ENCODE measurements at places on chromosomes 1 and 21. TPM values are rescaled to one million over a fixed set of nuclear protein-coding genes. Genes with fewer than 3 reads are reported as not detected.

DENND2C gene
- 2.3 TPM for total RNA-seq

- no peak overlapping the region for H3K27ac ChIP-seq
- H3K4me3 ChIP-seq, result no peak overlapping the region
- peaks cover 4% of the 10 kb centered on the region for H3K4me1 ChIP-seq
- H3K36me3 ChIP-seq, result no peaks in the 10 kb centered on the region
- no peak for DNase-seq
Measured at GRCh38 chr1:10386761-10387676, 11.8 kb upstream of the PGD start.

RER1 gene
- 131 TPM for total RNA-seq

- no peaks in the 10 kb centered on the region for H3K36me3 ChIP-seq
- peaks cover 41% of the 10 kb centered on the region for H3K4me1 ChIP-seq
- no peak overlapping the region for H3K27ac ChIP-seq
- no peak for DNase-seq
Measured at GRCh38 chr1:160621633-160622413, 25.0 kb downstream of the SLAMF1 start.

GRCh38 chr1:17630048-17630830 lies 90.7 kb downstream of the ARHGEF10L start:
- H3K4me1 ChIP-seq, result no peaks in the 10 kb centered on the region
- no peaks in the 10 kb centered on the region for H3K36me3 ChIP-seq
- H3K4me3 ChIP-seq, result no peak overlapping the region
- H3K27ac ChIP-seq, result no peak overlapping the region

DNA sequence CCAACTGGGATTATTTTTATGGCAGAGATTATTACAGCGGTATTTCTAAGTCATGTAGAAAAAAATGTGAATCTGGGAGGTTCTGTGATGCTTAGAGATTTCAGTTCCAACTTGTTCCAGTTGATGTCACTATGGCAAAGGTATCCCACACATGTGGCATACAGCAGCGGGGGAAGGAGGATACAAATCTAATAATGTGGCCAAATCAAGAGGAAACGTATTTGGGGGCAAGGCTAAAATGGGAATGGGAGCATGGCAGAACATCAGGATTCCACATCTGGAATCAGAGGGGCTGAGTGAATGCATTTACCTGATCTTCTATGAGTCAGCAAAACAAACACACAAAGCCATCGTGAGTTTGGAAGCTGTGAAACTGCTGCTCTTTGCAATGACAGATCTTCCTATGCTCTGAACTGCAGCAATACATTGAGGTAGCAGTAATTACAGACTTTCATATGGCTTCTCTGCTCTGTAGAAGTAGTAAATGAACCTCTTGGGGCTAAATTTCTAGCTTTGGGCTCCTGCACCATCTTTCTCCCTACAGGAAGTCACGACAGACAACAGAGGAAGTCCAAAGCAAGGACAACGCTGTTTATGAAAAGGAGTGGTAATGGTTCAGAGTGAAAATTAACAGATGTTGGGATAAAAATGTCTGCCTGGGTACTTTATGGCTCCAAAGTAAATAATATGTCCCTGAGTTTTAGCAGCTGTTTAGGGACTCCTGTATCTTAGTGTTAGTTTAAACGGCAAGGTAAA lies 55.5 kb downstream of the GABPA start:
- H3K27me3 ChIP-seq, result peaks cover 7% of the 10 kb centered on the region
- peak overlapping the region; percentile 55 for H3K4me3 ChIP-seq
- H3K36me3 ChIP-seq, result no peaks in the 10 kb centered on the region
- H3K4me1 ChIP-seq, result peaks cover 14% of the 10 kb centered on the region

DNA sequence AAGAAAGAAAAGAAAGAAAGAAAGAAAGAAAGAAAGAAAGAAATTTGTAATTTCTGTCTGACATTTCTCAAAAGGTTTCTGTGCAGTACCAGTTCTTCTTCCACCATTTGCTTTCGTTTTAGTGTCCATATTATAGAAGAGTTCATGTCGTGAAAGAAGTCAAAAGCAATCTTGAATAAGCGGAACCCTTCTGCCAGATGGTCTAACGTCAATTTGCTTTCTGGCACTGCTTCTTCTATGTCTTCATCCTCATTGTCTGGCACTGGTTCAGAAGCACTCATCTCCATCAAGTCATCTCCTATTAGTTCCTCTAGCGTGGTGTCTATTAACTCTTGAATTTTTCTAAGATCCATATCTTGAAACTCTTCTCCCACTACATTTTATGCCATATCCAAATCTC lies 170.0 kb upstream of the KCTD3 start:
- no peak overlapping the region for H3K4me3 ChIP-seq
- H3K36me3 ChIP-seq, result no peaks in the 10 kb centered on the region
- H3K4me1 ChIP-seq, result no peaks in the 10 kb centered on the region

- H3K4me1 ChIP-seq, result peaks cover 3% of the 10 kb centered on the region
- H3K36me3 ChIP-seq, result no peaks in the 10 kb centered on the region
- H3K27me3 ChIP-seq, result no peaks in the 10 kb centered on the region
- no peak for DNase-seq
- no peak overlapping the region for H3K4me3 ChIP-seq
Measured at GRCh38 chr21:18153063-18153462, 91.6 kb upstream of the CHODL start.

GRCh38 chr21:38819719-38820159 lies 14.0 kb downstream of the ETS2 start:
- H3K4me1 ChIP-seq, result no peaks in the 10 kb centered on the region
- peaks cover 21% of the 10 kb centered on the region for H3K36me3 ChIP-seq
- no peaks in the 10 kb centered on the region for H3K27me3 ChIP-seq
- H3K4me3 ChIP-seq, result no peak overlapping the region
- H3K27ac ChIP-seq, result no peak overlapping the region

DCST2 gene
- total RNA-seq, result 0.83 TPM

EFNA1 gene
- total RNA-seq, result 8.5 TPM

ATP6V0B gene
- 59.6 TPM for total RNA-seq

- no peak overlapping the region for H3K4me3 ChIP-seq
- H3K4me1 ChIP-seq, result no peaks in the 10 kb centered on the region
- H3K27me3 ChIP-seq, result no peaks in the 10 kb centered on the region
- H3K27ac ChIP-seq, result no peak overlapping the region
- no peak for DNase-seq
Measured at GRCh38 chr1:234782791-234783190, 172.8 kb upstream of the IRF2BP2 start.

- no peak overlapping the region for H3K27ac ChIP-seq
- H3K4me1 ChIP-seq, result no peaks in the 10 kb centered on the region
- DNase-seq, result no peak
- peaks cover 8% of the 10 kb centered on the region for H3K27me3 ChIP-seq
Measured at GRCh38 chr1:30032302-30032701, 691.1 kb downstream of the MATN1 start.

GRCh38 chr1:46302641-46303037 lies 777 bp downstream of the LRRC41 start:
- no peaks in the 10 kb centered on the region for H3K27me3 ChIP-seq
- H3K4me1 ChIP-seq, result peaks cover 56% of the 10 kb centered on the region
- H3K4me3 ChIP-seq, result peak overlapping the region; percentile 100
- no peak for DNase-seq

PAX7 gene
- total RNA-seq, result not detected

DNA sequence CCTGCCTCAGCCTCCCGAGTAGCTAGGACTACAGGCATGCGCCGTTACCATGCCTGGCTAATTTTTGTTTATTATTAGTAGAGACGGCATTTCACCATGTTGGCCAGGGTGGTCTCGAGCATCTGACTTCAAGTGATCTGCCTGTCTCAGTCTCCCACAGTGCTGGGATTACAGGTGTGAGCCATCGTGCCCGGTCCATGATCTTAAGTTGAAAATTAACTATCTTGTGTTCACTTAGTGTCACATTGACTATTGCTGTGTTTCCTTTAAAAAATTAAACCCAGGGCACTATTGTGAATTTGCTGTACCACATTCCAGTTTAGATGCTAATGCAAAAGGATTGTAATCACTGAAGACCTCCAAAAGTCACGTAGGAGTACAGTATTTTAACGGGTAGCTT lies 14.1 kb downstream of the CMPK1 start:
- H3K27ac ChIP-seq, result no peak overlapping the region
- H3K36me3 ChIP-seq, result no peaks in the 10 kb centered on the region
- DNase-seq, result no peak
- no peak overlapping the region for H3K4me3 ChIP-seq
- H3K4me1 ChIP-seq, result peaks cover 14% of the 10 kb centered on the region

RBP7 gene
- total RNA-seq, result not detected

DNA sequence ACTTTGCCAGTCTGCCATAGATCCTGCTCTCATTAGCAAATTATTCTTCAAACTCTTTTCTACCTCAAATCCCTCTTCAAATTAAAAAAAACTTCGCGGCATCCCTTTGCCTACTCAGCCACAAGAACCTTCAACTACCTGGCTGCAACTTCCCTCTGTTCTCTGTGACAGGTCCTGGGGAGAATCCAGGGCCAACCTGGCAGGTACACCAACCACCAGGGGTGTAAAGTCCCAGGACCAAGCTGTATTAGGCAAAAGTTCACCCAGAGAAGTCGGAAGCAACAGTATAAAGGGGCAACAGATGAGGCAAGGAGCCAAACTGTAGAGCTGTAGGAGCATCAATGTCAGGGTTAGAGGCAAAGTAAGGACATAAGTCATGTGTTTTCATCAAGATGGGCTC lies 18.3 kb upstream of the ITLN2 start:
- no peaks in the 10 kb centered on the region for H3K36me3 ChIP-seq
- H3K4me1 ChIP-seq, result no peaks in the 10 kb centered on the region
- H3K27me3 ChIP-seq, result peaks cover 10% of the 10 kb centered on the region
- H3K27ac ChIP-seq, result no peak overlapping the region

- peak overlapping the region; percentile 85 for H3K27ac ChIP-seq
- peaks cover 43% of the 10 kb centered on the region for H3K36me3 ChIP-seq
- H3K27me3 ChIP-seq, result no peaks in the 10 kb centered on the region
- peaks cover 10% of the 10 kb centered on the region for H3K4me1 ChIP-seq
- DNase-seq, result peak; percentile 71
Measured at GRCh38 chr1:183622884-183623785, 12.4 kb downstream of the ARPC5 start.

- DNase-seq, result no peak
- H3K4me3 ChIP-seq, result no peak overlapping the region
- H3K27me3 ChIP-seq, result peaks cover 13% of the 10 kb centered on the region
- no peak overlapping the region for H3K27ac ChIP-seq
- H3K4me1 ChIP-seq, result no peaks in the 10 kb centered on the region
Measured at GRCh38 chr1:221343607-221344006, 398.3 kb downstream of the DUSP10 start.

GRCh38 chr1:76891931-76892622 lies 24.8 kb downstream of the ST6GALNAC5 start:
- no peaks in the 10 kb centered on the region for H3K4me1 ChIP-seq
- H3K27me3 ChIP-seq, result peaks cover 4% of the 10 kb centered on the region
- no peaks in the 10 kb centered on the region for H3K36me3 ChIP-seq
- DNase-seq, result no peak
- H3K27ac ChIP-seq, result no peak overlapping the region
- H3K4me3 ChIP-seq, result no peak overlapping the region

GRCh38 chr1:63976006-63976405 lies 202.2 kb downstream of the ROR1 start:
- no peak for DNase-seq
- no peak overlapping the region for H3K27ac ChIP-seq
- H3K4me1 ChIP-seq, result no peaks in the 10 kb centered on the region

DNA sequence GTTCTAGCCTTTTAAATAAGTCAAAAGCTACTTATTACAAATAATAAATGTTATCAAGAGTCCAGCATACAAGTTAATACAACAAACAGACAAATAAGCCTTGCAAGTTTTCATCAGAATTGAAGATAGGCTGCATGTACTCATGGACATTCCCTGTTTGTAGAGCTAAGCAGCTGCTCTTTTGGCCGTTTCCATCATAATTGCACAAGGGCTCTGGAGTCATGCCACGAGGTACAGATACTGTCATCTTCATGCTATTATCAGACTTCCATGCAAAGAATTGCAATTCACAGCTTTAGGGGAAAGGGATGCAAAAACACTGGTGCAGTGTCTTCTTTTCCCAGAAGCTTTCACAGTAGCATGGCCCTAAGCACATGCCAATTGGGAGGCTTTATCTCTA lies 52.8 kb upstream of the TBX15 start:
- no peak for DNase-seq
- no peaks in the 10 kb centered on the region for H3K27me3 ChIP-seq
- H3K36me3 ChIP-seq, result peaks cover 48% of the 10 kb centered on the region
- no peak overlapping the region for H3K27ac ChIP-seq
- no peak overlapping the region for H3K4me3 ChIP-seq

OR2L3 gene
- total RNA-seq, result 0.27 TPM

SMPDL3B gene
- not detected for total RNA-seq

COL16A1 gene
- total RNA-seq, result not detected

CFHR2 gene
- not detected for total RNA-seq

GRCh38 chr1:184189361-184189760 lies 137.8 kb downstream of the TSEN15 start:
- H3K36me3 ChIP-seq, result no peaks in the 10 kb centered on the region
- no peak overlapping the region for H3K4me3 ChIP-seq
- peaks cover 16% of the 10 kb centered on the region for H3K27me3 ChIP-seq
- no peaks in the 10 kb centered on the region for H3K4me1 ChIP-seq
- DNase-seq, result no peak
- no peak overlapping the region for H3K27ac ChIP-seq

DNA sequence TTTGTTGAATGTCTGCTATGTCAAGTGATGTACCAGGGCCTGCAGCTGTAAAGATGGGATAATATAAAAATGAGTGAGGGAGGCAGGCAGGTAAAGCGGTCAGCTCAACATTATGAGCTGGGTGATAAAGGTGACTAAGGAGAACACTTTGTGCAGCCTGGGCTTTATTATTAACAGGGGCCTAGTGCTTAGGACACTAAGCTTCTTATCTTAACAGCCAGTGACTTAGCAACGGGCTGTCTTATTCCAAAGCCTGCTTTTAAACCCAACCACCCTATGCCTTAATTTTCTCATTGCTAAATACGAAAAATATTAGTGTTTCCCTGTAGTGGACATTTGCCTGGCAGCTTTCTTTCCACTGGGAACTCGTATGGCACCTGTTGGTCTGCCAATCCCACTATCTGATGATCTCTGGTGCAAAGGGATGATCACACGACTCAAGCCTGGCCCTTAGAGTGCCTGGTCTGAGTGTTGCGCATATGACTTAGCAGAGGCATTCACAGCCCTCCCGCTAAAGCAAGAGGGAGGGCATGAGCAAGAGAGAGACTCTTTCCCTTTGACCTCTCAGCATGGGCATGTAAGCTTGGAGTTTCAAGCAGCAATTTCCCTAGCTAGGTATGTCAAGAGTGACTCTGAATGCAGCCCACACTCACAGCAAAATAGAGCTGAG lies 98.6 kb upstream of the PAPPA2 start:
- H3K4me1 ChIP-seq, result no peaks in the 10 kb centered on the region
- H3K36me3 ChIP-seq, result no peaks in the 10 kb centered on the region
- H3K27me3 ChIP-seq, result peaks cover 2% of the 10 kb centered on the region
- no peak overlapping the region for H3K4me3 ChIP-seq

SPATC1L gene
- total RNA-seq, result 11.2 TPM

DNA sequence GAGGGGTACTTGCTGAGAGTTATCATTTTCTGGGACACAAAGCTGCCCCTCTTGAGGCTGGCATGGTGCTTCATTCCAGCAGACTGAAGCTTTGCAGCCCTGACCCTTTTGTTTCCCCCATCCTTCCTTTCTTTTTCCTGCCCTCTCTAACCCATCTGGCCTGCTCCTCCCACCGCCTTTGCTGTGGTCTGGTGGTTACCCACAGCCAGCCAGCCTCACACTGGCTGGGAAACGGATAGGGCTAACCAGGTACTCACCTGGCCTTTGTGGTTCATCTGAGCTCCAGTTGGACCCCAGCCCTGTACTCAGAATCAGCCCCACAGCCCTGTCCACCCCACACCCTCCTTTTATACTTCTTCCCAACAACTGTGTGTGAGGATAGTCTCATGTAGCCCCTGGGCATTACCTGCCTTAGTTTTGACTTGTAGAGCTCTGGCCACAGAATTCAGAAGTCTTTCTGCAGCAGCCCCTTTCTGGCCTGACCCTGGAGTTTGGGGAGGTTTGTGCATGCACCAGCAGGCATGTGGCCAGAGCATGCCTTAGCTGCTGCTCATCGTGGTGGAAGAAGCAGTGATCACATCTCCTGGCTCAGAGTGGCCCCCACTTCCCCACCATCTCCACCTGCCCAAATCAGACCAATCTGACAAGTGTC lies 138.0 kb downstream of the TRABD2B start:
- H3K4me1 ChIP-seq, result peaks cover 6% of the 10 kb centered on the region
